ENCODE measurements at places on chromosomes 12 and 14. TPM values are rescaled to one million over a fixed set of nuclear protein-coding genes. Genes with fewer than 3 reads are reported as not detected.

- no peaks in the 10 kb centered on the region for H3K4me1 ChIP-seq
- no peak for DNase-seq
- H3K36me3 ChIP-seq: peaks cover 95% of the 10 kb centered on the region
- H3K27me3 ChIP-seq: no peaks in the 10 kb centered on the region
Measured at GRCh38 chr14:90287791-90288190, 31.4 kb downstream of the PSMC1 start.

DNA sequence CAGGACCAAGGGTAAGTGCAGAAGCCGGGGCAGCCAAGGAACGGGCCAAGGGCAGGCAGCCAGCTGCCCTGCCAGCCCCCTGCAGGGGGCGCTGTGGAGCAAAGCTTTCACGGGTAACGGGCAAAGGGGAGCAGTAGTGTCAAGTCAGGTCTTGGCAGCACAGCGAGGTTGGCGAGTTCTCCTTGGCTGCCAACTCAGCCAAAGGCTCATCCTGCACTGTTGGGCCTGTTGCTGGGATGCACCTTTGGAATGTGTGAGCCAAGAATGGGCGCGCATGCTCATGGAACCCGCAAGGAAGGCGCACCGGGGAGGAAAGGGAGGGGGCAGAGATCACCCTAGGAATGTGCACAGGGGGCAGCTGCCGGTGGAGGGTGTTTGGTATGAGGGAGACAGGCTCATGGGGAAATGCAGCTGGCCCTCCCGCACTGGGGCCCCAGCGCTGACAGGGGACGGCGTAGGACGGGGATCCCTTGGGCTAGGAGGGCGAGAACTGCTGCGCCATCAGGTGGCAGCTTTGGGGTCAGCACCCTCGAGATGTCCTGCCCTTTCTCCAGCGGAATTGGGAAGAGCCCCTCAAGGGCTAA lies 138.0 kb downstream of the ASCL4 start:
- no peak overlapping the region for H3K27ac ChIP-seq
- no peaks in the 10 kb centered on the region for H3K4me1 ChIP-seq
- H3K27me3 ChIP-seq: peaks cover 42% of the 10 kb centered on the region
- peak overlapping the region; percentile 33 for H3K4me3 ChIP-seq

GRCh38 chr12:7991535-7991934 lies 41.0 kb upstream of the FOXJ2 start:
- no peak for DNase-seq
- H3K27me3 ChIP-seq: no peaks in the 10 kb centered on the region
- H3K36me3 ChIP-seq: no peaks in the 10 kb centered on the region

- no peak overlapping the region for H3K4me3 ChIP-seq
- DNase-seq: no peak
- no peaks in the 10 kb centered on the region for H3K4me1 ChIP-seq
- no peak overlapping the region for H3K27ac ChIP-seq
- no peaks in the 10 kb centered on the region for H3K27me3 ChIP-seq
Measured at GRCh38 chr14:94019329-94019728, 6.8 kb upstream of the OTUB2 start.

LRFN5 gene
- 1.3 TPM for total RNA-seq

HOXC11 gene
- not detected for total RNA-seq
